ENCODE measurements at places on chromosomes 12 and 14. TPM values are rescaled to one million over a fixed set of nuclear protein-coding genes. Genes with fewer than 3 reads are reported as not detected.

HCAR3 gene
- polyA plus RNA-seq = 12.6 TPM

MYH6 gene
- polyA plus RNA-seq = 10.8 TPM

BEGAIN gene
- 0.85 TPM for polyA plus RNA-seq

INHBE gene
- polyA plus RNA-seq = not detected

TNFAIP2 gene
- 266 TPM for polyA plus RNA-seq

OR6C2 gene
- polyA plus RNA-seq = not detected

SLC39A5 gene
- polyA plus RNA-seq = 0.31 TPM

ETFBKMT gene
- 3.4 TPM for polyA plus RNA-seq

SUDS3 gene
- 7.3 TPM for polyA plus RNA-seq

ART4 gene
- 0.66 TPM for polyA plus RNA-seq

GLI1 gene
- polyA plus RNA-seq = 0.11 TPM

PMCH gene
- not detected for polyA plus RNA-seq

TMEM260 gene
- 5.2 TPM for polyA plus RNA-seq

OR10G3 gene
- polyA plus RNA-seq = not detected

CMA1 gene
- polyA plus RNA-seq = 0.90 TPM

SPIC gene
- 0.05 TPM for polyA plus RNA-seq

DAO gene
- polyA plus RNA-seq = not detected

BCL7A gene
- 8.7 TPM for polyA plus RNA-seq

CYP46A1 gene
- 0.91 TPM for polyA plus RNA-seq

KRT71 gene
- polyA plus RNA-seq = not detected

RPAP3 gene
- 5.9 TPM for polyA plus RNA-seq

DAD1 gene
- polyA plus RNA-seq = 278 TPM

KLRB1 gene
- 0.90 TPM for polyA plus RNA-seq

AVPR1A gene
- polyA plus RNA-seq = 17.8 TPM

LAG3 gene
- 0.08 TPM for polyA plus RNA-seq

OR6C65 gene
- not detected for polyA plus RNA-seq

Measured in adipose tissue (tissue), 3 donors.